ENCODE measurements at places on chromosomes 13 and 19.

GRCh38 chr19:5953680-5954213 is 24.2 kb downstream of the RANBP3 start:
- no peak for DNase-seq

DNA sequence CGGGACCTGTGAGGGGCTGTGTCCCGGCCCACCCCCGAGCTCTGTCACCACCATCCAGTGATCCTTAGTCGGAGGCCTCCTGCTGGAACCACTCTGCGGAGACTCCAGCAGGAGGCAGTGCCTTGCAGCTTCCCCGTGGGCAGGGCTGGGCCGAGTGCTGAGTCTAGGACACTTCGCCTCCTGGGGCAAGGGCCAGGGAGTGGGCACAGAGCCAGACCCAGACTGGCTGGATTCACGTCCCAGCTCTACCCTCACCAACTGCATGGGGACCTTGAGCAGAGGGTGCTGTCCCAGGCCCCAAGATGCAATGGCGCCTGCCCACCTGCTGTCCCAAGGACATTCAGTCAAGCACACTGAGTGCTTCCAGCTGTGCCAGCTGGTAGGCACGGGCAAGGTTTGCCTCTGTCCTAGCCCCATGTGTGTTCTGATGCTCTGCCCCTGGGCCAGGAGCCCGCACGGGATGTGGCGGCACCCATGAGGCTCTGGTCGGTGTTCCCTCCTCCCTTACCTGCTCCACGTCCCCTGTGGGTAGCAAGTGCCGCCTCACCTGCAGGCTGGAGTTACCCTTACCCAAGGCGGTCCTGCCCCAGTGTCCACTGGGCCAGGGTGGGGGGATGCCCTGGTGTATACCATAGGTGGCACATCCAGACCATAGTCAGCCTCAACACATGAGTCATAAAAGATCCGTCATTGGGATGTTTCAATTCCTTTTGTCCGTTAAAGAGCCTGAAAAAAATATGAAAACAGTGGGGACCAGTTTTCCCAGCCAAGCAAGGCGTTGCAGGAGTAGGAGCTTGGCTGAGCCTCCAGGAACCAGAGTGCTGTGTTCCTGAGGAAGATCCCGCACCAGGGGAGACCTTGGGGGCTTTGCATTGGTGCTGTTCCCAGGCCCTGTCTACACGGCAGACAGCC is 7.4 kb downstream of the FZR1 start:
- no peak for DNase-seq

GRCh38 chr13:94217370-94217769 is 262.1 kb downstream of the DCT start:
- DNase-seq = no peak

- DNase-seq = no peak
These were observed 10.3 kb downstream of the SCEL start for GRCh38 chr13:77545626-77546412.

DNA sequence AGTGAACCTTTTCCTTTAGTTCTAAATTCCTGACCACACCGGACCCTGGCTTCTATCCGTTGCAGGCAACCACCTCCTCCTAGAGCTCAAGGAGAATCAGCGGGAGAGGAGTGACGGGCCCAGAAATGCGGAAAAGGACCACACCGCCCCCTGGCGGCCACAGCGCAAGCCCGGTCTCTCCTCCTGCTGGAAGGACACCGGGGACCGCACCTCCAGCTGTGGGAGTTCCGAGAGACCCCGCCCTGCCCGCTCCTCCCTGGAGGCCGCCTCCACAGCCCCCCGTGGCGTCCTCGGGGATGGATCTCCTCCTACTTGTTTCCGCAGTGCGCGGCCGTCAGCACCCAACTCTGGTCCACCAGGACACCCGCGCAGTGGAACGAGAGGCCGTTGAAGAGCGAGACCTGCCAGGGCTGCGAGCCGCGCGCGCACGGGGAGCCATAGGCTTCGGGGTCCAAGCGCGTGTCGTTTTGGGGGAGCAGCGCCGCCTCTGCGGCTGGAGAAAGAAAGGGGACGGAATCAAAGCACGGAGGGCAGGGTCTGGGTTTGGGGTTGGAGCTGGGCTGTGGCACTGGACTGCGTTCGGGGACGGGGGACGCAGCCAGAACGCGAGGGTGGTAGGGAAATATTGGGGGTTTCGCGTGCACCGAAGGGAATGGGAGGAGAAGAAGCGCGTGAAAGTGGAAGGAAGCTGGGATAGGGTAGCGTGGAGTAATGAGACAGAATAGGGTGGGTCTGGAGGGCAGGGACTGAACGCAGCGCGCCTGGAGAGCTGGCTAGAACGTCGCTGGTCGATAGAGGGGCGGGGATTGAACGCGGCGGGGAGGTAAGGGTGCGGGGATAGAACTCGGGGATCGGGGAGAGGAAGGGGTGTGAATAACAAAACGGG is 2.5 kb downstream of the KLK10 start:
- no peak for DNase-seq

DNA sequence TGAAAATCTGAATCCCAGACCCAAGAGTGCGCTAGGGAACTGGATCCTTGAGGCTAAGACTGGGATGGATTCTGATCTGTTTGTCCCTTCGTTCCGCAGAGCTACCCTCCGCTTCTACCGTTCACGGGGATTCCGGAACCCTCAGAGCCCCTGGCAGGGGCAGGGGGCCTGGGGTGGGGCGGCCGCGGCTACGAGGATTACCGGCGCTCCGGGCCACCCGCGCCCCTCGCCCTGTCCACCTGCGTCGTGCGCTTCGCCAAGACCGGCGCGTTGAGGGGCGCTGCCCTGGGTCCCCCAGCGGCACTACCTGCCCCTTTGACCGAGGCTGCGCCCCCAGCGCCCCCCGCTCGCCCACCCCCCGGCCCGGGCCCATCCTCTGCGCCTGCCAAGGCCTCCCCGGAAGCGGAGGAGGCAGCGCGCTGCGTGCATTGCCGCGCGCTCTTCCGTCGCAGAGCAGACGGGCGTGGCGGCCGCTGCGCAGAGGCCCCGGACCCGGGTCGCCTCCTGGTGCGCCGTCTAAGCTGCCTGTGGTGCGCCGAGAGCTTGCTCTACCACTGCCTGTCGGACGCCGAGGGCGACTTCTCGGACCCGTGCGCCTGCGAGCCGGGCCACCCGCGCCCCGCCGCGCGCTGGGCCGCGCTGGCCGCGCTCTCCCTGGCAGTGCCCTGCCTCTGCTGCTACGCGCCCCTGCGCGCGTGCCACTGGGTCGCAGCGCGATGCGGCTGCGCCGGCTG is 7.1 kb downstream of the SPRED3 start:
- DNase-seq = no peak

- DNase-seq = no peak
These were observed 31.9 kb downstream of the NFIC start for GRCh38 chr19:3398114-3398899.

DNA sequence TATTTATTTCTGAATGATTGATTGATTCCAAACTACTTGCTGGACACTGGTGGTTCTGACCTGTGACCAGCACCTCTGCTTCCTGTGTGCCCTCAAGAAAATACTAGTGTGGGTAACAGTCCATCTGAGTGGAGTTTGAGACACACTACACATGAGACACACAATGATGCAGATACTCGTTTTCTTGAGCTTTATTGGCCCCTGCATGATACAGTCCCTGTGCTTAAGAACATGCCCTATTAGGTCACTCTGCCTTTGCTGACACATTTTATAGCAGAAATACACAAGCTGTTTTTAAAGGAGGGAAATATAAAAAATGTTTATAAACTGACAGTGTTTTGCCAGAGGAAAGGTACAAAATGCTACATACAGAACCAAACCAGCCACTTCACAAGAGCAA is 126.9 kb downstream of the STK24 start:
- no peak for DNase-seq

DNA sequence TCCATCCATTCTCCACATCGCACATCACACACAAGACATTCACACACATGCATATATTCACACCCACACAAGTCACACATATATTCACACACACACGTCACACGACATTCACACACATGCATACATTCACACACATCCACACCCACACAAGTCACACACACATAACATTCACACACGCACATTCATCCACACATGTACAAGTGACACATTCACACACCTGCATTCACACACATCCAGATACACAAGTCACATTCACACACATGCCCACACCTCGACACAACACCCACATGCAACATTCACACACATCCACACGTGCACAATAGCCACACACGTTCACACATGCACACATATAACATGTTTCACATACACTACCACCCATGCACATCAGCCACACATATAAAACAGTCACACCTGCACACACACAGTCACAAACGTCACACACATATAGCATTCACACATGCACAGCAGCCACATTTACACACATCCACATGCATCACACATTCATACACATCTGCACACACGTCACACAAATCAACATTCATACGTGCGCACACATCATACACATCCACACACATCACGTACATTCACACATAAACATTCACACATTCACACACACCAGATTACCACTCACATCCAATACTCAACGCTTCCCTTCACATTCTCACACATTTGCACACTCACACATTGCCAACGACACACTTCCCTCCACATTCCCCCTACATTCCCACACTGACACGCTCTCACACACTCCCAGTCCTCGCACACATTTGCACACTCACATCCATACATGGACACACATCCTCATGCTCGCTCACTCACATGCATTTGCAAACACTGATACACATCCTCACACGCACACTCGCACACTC is 41.0 kb downstream of the ANKRD10 start:
- DNase-seq = no peak

- no peak for DNase-seq
These were observed 407.2 kb downstream of the GPC5 start for GRCh38 chr13:91805605-91806004.

- peak; percentile 93 for DNase-seq
These were observed at the start of gene PARP4 for GRCh38 chr13:24512197-24512907. PARP4 (minus strand) TSS chr13:24512778; CDS start chr13:24503776, 9,002 bp downstream.

DNA sequence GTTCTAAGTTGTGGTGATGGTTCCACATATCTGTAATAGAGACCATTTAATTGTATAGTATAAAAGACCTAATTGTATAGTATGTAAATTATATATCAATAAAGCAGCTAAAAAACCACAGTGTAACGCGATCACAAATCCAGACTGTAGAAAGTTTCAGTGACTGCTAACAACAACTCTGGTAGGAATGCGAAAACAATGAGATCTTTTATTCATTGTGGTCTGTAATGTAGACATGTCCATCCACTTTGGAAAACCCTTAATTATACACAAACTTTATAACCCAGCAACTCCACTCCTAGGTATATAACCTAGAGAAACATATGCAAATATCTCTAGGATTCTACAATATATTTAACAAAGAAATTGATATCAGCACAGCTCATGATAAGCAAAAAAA is 549.5 kb downstream of the SLITRK1 start:
- no peak for DNase-seq

- no peak for DNase-seq
These were observed 268.2 kb downstream of the SHISA2 start for GRCh38 chr13:25783601-25784024.

DNA sequence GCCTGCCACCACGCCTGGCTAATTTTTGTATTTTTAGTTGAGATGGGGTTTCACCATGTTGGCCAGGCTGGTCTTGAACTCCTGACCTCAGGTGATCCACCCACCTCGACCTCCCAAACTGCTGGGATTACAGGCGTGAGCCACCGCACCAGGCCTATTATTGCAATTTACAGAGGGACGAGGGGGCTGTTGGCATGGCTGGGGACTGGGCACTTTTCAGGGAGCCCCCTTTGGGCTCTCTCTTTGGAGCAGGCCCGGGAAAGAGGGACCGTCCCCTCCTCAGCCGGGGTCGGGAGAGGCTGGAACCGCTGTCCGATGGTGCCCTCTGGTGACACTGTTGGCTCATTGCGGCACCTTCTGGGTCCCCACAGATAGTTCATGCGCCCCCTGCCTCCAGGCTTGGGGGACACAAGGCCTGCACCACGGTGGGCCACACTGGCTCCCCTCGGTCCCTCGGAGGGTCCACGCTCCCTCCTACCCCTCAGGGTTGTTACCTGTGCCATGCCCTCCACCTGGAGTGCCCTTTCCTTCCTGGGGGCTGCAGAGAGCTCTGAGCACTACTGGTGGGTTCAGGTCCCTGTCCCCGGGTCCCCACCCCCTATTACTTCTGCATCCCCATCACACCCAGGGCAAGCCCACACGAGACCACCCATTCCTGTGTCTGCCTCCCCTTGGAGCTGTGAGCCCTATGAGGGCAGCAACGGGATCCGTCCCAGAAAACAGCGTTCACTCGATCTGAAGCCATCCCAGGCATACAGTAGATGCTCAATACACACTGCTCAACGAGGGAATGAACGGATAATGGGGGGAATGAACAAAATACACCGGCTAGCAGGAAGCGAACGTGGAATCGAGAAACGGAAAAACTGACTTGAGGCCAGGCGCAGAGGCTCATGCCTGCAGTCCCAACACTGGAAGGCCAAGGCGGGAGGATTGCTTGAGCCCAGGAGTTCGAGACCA is 12.5 kb downstream of the FEM1A start:
- DNase-seq = no peak

GRCh38 chr13:35514061-35514477 is 37.6 kb upstream of the MAB21L1 start:
- DNase-seq = no peak

- DNase-seq = no peak
These were observed 10.5 kb downstream of the PEAK3 start for GRCh38 chr19:2271234-2272103.

- no peak for DNase-seq
These were observed 576 bp upstream of the EPN1 start for GRCh38 chr19:55674459-55674840.

- DNase-seq = no peak
These were observed 103.8 kb downstream of the TNFRSF19 start for GRCh38 chr13:23673867-23674605.

- no peak for DNase-seq
These were observed 313.3 kb downstream of the ENOX1 start for GRCh38 chr13:43473437-43473836.

- DNase-seq = peak; percentile 67
These were observed 105.1 kb downstream of the SOX1 start for GRCh38 chr13:112172017-112172416.

GRCh38 chr13:25330541-25330940 is 29.1 kb downstream of the NUP58 start:
- no peak for DNase-seq

GRCh38 chr13:101399365-101399764 is 16.9 kb downstream of the NALCN start:
- DNase-seq = no peak

GRCh38 chr13:113759525-113760137 is 605 bp downstream of the TMEM255B start:
- peak; percentile 90 for DNase-seq

DNA sequence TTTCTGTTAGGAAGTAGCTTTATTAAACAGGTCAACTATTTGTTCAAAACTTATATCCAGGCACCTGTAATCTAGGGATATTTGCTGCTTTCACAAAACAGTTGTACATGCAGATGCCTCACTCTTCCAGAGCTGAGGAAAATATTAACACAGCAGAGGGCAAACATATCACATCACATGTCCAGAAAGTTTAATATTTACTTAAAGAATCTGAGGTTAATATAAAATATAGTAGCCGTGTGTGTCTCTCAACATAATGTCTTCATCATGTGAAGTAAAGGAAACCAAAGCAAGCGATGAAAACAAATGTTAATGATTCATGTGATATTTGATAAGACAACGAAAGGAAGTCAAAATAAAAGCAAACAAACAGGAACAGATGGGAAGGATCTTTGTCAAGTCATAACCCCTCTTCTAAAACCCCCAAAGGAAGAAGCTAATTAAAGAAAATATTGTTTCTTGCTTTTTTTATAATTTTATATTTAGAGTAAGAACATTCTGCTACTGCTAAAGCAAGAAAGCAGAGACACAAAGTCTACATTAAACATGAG is 418.8 kb downstream of the DACH1 start:
- DNase-seq = no peak

GRCh38 chr19:18233224-18233825 is 7.1 kb upstream of the PDE4C start:
- no peak for DNase-seq

- no peak for DNase-seq
These were observed 852 bp upstream of the SHISA7 start for GRCh38 chr19:55443824-55444480.

Data from mesenteric fat pad (tissue), 1 donor.